Mammary epithelial cell (primary cell): ENCODE measurements at places on chromosomes 7 and 10. TPM values are rescaled to one million over a fixed set of nuclear protein-coding genes. Genes with fewer than 3 reads are reported as not detected.

DNA sequence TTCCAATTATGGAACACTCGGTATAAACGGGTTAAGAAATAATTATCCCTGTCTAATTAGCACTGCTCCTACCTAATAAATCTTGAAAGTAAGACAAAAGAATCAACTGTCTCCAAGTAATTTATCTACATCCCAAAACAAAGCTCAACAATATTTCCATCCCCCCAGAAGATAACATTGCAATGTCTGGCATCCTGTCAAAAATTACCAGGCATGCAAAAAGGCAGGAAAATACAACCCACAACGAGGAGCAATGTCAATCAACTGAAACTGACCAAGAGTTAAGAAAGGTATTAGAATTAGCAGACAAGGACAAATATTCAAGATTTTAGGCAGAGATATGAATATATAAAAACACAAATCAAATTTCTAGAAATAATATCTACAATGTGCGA lies 84.5 kb upstream of the SVIL start:
- no peak for DNase-seq

The PDCD11 gene
- 53.2 TPM for total RNA-seq

DNA sequence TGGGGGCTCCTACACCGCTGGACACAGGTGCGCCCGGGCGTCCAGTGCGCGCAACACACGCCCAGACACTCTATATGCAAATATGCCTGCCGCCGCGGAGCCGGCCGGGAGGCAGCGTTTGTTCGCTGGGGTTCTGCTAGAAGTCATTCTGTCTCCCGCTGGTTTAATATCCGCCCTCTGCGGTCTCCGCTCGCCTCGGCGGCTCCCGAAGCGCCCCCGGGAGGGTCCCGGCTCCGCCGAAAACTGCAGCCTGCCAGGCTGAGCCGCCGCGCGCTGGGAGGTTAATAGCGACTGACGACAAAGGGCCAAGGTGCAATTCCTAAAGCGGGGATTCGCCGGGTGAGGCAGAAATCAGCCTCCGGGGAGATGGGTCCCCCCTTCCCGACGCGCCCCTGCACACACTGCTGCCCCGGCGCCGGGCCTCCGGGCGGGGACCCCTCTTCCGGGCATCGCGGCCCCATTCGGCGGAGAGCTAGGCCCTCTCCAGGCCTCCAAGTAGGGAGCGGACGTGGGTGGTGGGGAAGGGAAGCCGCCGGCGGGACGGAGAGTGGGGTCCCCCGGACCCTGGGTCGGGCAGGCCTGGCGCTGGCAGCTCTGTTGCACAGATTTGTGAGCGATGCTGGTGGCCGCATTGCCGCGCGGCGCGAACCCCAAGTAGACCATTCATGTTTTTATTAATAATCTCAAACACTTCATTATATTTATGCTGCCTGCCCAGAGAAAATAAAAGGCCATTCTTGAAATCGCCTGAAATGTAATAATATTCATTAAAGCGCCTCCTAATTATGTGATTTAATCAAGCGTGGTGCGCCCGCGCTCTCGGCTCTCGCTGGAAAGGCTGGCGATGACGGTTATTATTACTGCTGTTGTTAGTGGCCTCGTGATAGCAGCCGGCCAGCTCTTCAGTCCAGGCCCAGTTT lies 9.1 kb downstream of the EN2 start:
- no peak for DNase-seq

GRCh38 chr7:100567031-100567730 lies 6.5 kb downstream of the SAP25 start:
- DNase-seq: no peak

The BICC1 gene
- total RNA-seq: 11.5 and 15.2 TPM in 2 replicates

The GLI3 gene
- total RNA-seq: 16.8 and 26.2 TPM in 2 replicates

- peak; percentile 76 for DNase-seq
Observed at GRCh38 chr7:142381727-142382390, 124.0 kb upstream of the PRSS58 start.

DNA sequence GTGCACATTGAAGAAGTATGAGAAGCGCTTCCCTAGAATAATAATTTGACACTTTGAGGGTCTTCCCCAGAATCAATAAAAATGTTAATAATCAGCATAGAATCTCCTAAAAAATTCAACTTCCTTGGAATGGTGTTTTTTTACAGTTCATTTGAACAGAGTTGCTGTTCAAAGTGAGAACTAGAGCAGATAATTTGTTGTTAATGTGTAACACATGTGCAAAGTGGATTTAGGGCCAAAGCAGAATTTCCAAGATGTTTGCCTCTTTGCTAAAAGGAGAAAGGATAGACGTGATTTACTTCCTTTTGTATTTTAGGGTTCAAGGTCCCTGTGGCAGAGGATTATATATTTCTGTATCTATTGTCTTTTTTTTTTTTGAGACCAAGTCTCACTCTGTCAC lies 73.8 kb downstream of the ZNF277 start:
- no peak for DNase-seq

DNA sequence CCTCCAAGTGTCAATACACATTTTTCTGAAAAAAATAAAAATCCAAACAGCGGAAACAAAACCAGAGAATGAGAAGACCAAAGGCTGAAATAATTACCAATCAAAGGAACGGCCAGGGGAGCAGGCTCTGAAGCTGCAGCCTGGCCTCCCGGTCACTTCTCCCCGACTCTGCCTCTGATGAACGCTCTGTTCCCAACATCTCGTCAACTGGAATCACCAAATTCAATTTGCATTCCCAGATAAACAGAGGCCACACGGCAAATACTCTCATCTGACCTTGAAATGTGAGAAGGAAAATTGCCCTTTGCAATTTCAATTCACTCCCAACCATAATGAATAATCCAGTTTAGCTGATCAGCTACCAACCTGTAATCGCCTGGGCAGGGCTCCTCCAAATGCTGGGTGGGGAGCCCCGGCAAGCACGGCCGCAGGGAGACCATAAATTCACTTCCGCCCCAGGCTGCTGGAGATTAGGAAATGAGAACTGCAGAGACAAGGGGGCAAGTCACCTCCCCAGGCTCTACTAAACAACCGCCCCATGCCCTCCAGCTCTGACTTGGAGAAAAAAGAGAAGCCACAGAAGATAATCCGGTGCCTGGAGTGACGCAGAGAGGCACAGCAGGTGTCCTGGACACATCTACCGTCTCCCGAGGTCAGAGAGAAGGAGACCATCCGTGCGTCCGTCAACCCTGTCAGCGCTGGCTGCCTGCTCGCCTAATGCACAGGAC lies 153.2 kb downstream of the MAD1L1 start:
- no peak for DNase-seq

GRCh38 chr7:118151671-118152070 lies 32.3 kb upstream of the LSM8 start:
- DNase-seq: no peak

GRCh38 chr7:115552766-115553165 lies 477.8 kb downstream of the TFEC start:
- DNase-seq: no peak

- no peak for DNase-seq
Observed at GRCh38 chr7:135328526-135328925, 94.9 kb downstream of the STRA8 start.

The CC2D2B gene
- total RNA-seq: 0.33 TPM

The THSD7A gene
- not detected in 2 replicates for total RNA-seq

DNA sequence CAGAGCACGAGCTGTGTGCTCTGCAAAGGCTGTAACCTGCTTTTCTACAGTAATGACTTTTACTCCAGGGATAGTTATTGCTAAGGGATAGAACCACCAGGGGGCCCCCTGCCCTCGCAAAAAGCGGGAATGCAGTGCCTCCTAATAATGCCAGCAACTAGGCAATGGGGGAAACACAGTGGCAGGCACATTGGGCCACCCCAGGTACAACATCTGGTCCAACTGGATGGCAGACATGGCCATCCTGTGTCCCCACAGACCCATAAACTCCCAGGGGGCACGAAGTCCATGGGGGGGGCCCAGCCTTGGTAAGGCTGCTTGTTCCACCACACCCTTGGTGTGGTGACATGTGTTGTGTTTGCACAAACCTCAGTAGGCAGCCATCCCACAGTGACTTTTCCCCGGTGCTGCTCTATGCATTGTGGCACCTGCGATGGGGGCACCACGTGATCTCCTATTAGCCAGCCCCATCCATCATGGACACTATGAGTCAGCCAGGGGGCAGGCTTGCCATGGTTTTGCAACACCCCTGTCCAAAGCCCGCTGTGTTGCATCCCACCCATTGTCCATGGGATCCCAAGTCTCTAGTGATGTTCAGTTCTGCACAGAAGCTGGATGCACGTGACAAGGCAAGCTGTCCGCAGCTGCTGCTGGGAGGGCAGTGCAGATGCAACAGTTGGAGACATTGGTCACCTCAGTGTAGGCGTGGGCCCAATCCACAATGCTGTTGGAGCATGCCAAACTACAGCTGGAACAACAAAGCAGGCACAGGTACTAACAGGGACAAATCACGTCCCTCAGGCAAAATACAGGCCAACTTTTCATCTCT lies 84.0 kb downstream of the ANLN start:
- peak; percentile 93 for DNase-seq

DNA sequence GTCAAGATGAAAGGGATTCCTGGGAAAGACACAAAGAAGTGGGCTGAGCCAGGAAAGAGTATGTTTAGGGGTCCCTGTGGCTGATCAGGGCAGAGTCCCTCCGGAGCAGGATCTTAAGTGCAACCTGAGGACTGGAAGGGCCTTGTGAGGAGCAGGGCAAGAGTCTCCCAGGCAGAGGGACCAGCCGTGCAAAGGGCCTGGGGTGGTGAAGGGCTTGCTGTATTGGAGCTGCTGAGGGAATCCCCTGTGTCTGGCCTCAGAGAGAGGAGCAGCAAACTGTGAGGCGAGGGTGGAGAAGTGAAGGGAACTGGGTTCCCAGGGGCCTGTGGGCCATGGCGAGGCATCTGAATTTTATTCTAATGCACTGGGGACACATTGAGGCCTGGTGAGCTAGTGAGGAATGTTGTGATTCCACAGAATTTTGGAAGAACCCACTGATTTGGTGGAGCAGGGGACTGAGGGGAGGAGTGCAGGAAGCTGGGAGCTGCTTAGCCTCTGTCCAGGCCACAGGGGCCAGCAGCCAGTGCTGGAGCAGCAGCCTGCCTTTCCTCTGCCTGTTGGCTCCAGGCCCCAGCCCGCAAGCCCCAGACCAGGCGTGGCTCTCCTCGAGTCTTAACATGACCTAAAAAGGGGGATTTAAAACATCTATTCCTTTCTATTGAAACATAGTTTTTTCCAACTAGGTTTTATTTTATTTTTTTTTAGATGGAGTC lies 138.4 kb upstream of the IGFBP3 start:
- no peak for DNase-seq

DNA sequence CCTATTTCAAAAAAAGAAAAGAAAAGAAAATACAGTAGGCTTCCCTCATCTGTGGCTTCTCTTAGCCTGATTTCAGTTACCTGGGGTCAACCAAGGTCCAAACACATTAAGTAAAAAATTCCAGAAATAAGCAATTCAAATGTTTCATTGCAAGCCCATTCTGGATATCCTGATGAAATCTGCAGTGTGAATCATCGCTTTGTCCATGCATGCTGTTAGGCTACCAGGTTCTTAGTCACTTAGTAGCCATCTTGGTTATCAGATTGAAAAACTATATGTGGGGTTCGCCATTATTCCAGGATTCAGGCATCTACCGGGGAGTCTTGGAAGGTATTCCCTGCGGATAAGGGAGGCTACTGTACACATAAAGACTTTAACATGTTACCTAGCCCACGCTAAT lies 991 bp upstream of the FAM204A start:
- DNase-seq: peak; percentile 78

The NOS3 gene
- 4.7 TPM for total RNA-seq

DNA sequence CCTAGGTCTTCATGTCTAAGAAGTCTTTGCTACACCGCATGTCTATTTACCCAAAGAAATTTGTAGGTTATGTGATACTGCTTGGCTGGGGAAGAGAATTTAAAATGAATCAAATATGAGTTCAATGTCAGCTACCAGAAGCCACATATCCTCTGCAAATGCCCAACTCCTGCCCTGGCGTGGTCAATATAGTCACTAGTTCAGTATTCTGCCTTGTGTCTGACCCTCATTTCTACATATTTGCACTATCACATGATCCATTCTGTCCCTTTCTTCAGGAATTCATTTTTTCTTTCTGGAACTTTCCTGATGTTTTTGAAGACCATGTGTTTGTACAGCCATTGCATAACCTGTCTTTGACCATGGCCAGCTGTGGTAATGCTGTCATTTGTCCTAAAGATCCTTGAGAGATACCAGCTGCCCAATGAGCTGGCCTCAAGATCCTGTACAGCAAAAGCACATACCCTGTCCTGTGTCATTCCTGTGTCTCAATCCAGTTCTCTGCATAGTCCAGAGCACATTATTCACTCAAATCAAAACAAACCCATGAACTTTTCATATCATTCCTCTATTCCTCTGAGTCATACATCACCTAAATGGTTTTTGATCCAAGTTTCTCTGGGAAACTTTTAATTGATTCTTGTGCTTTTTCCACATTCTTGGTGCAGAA lies 524.5 kb downstream of the PARD3 start:
- DNase-seq: peak; percentile 63

- DNase-seq: no peak
Observed at GRCh38 chr10:106826716-106827115, 337.8 kb downstream of the SORCS1 start.

The DPYSL4 gene
- 3.0 TPM for total RNA-seq

- no peak for DNase-seq
Observed at GRCh38 chr10:130771491-130771946, 540.0 kb downstream of the TCERG1L start.

- DNase-seq: peak; percentile 15
Observed at GRCh38 chr7:105838627-105839231, 37.7 kb downstream of the ATXN7L1 start.

DNA sequence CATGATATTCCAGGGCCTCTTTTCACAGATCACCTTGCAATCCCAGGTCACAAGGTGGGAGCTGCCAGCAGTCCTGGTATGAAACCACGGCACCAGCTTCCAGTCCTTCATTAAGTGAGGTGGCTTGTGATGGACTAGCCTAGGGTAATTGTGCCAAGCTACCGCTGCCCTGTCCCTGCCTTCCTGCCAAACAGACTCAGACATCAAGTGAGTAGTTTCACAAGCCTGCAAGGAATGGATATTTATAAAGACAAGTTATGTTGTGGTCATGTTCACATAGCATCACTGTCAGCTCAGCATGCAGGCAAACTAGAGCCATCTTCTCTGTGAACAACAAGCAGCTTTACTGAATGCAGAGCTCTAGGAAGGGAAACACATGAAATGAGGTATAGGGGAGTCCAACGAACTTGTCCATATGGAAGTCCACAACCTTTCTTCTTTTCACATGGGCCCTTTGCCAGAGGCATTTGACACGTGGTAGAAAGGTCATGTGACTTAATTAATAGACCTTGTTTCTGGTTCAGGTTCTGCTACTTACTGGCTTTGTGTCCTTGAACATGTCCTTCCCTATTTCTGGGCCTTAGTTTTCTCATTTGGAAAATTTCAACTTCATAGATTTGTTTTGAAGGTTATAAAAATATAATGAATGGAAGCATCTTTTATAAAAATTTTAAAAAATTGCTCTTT lies 1061.2 kb downstream of the KCNMA1 start:
- peak; percentile 22 for DNase-seq

DNA sequence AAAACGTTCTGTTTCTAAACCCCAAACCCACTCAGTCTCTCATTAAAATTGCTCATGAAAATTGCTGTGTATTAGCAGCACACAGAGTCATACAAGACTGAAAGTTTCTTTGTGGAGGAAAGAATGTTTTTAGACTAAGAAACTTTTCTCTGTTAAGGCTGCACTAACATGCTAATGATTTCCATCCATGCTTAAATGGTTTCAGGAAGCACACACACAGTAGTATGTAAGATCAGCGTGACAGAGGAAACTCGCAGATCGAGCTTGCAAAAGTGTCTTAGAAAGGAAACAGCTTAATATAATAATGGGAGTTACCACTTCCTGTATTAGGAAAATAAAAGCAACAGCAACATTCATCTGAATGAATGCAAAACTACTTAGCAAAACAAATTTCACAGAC lies 112.7 kb downstream of the ICA1 start:
- DNase-seq: no peak

GRCh38 chr7:117567781-117568180 lies 88.0 kb downstream of the CFTR start:
- DNase-seq: no peak

The LEP gene
- 1.0 TPM for total RNA-seq

The ICA1 gene
- total RNA-seq: 24.7 TPM
